ENCODE measurements at places on chromosomes 13 and 19. TPM values are rescaled to one million over a fixed set of nuclear protein-coding genes. Genes with fewer than 3 reads are reported as not detected.

- H3K4me1 ChIP-seq, result no peaks in the 10 kb centered on the region
- no peaks in the 10 kb centered on the region for H3K27me3 ChIP-seq
- H3K27ac ChIP-seq, result no peak overlapping the region
- no peak overlapping the region for H3K4me3 ChIP-seq
- H3K36me3 ChIP-seq, result no peaks in the 10 kb centered on the region
- DNase-seq, result no peak
Measured at GRCh38 chr13:72505376-72505775, 222.1 kb downstream of the MZT1 start.

DNA sequence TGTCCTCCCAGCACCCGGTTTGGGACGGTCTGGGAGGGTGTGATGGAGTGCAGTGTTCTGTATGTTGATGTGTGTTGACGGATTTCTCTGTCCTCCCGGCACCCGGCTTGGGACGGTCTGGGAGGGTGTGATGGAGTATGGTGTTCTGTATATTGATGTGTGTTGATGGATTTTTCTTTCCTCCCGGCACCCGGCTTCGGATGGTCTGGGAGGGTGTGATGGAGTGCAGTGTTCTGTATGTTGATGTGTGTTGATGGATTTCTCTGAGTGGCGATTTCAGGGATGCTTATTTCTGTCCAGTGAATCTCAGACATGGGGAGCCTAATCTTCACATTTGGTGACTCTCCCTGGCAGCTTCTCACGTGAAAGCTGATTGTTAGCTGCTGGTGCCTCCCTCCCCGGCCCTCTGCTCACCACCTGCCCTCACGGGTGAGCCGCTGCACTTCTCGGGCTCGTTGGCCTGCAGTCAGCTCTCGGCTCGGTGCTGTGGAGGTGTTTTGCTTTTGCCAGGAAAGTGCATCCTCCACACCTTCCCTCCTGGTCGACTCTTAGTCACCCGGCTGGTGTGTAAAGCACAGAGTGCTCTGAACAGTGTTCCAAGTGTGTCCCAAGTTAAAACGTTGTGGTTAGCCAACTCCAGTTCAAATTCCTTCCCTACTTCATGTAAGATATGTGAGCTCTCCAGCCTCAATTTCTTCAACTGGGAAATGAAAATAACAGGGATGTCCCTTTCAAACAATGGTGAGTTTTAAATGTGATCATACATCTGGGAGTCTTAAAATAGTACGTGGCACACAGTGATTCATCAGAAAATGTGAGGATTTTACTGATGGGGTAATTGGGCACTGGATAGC lies 54.6 kb downstream of the ATP11A start:
- no peaks in the 10 kb centered on the region for H3K36me3 ChIP-seq
- DNase-seq, result no peak
- no peaks in the 10 kb centered on the region for H3K27me3 ChIP-seq
- H3K4me1 ChIP-seq, result peaks cover 6% of the 10 kb centered on the region
- H3K4me3 ChIP-seq, result no peak overlapping the region

DNA sequence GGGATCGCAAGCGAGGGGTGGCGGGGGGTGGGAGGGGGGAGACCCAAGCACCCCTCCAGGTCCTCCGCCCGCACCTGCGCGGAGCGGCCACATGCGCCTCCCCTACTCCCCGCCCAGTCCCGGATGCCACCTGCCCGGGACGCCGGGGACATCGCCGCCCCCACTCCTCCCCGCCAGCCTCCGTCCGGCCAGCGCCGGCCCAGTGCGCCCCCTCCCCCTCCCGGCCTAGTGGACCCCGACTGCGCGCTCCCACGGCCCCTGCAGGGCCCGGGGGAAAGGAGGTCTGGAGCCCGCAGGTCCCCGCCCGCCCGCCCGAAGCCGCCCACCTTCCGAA lies 263 bp downstream of the RHPN2 start:
- no peak overlapping the region for H3K27ac ChIP-seq
- no peaks in the 10 kb centered on the region for H3K4me1 ChIP-seq
- peak overlapping the region; percentile 65 for H3K4me3 ChIP-seq
- H3K36me3 ChIP-seq, result no peaks in the 10 kb centered on the region
- DNase-seq, result peak; percentile 9

GRCh38 chr13:62014299-62014698 lies 598.6 kb upstream of the PCDH20 start:
- DNase-seq, result no peak
- no peaks in the 10 kb centered on the region for H3K4me1 ChIP-seq
- H3K27ac ChIP-seq, result no peak overlapping the region
- H3K36me3 ChIP-seq, result no peaks in the 10 kb centered on the region
- H3K27me3 ChIP-seq, result no peaks in the 10 kb centered on the region

GRCh38 chr13:49821216-49822009 lies 28.9 kb upstream of the KPNA3 start:
- DNase-seq, result no peak
- no peak overlapping the region for H3K27ac ChIP-seq
- no peak overlapping the region for H3K4me3 ChIP-seq

DNA sequence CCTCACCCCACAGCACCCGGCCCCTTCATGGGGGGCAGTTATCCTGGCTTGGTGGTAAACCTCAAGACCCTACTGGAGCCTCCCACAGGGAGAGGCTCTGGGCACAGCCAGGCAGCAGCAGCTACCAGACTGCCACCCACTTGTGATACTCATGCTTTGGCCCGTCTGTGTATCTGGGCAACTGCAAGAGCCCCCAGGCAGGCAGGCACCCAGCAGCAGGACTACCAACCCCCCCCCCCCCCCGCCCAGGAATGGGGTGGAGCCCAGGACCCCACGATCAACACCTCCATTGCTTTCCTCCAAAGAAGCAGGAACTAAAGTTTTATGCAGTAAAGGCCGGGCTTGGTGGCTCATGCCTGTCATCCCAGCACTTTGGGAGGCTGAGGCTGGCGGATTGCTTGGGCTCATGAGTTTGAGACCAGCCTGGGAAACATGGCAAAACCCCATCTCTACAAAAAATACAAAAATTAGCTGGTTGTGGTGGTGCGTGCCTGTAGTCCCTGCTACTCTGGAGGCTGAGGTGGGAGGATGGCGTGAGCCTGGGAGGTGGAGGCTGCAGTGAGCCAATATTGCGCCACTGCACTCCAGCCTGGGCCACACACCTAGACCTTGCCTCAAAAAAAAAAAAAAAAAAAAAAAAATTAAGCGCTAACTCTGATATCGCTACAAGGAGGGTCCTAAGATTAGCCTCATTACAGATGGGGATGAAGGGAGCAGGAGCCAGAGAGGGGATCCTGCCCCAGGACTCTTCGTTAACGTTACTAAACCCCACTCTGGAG lies 1.1 kb upstream of the LYL1 start:
- DNase-seq, result no peak
- H3K4me3 ChIP-seq, result peak overlapping the region; percentile 93
- no peak overlapping the region for H3K27ac ChIP-seq
- peaks cover 2% of the 10 kb centered on the region for H3K27me3 ChIP-seq
- peaks cover 17% of the 10 kb centered on the region for H3K4me1 ChIP-seq

DNA sequence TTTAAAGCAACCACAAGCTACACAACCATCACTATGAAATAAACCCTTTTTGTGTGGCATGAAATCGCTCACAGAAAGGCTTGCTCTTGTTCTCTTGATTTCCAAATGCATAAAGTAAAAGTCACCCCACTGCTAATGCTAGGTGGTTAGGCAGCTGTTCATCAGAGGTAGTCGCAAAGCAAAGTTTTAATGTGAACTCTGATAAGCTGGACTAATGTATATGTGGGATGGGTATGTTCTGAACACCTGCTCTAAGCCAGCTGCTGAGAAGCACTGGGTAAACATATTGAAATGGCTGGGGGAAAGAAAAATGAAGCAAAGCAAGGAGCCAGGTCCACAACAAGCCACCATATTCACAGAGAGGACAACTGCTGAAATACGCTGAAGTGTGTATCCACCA lies 142.3 kb downstream of the KLF12 start:
- no peak overlapping the region for H3K4me3 ChIP-seq
- peaks cover 14% of the 10 kb centered on the region for H3K4me1 ChIP-seq
- no peaks in the 10 kb centered on the region for H3K27me3 ChIP-seq
- H3K27ac ChIP-seq, result no peak overlapping the region
- peaks cover 12% of the 10 kb centered on the region for H3K36me3 ChIP-seq
- DNase-seq, result no peak

GRCh38 chr13:24083722-24084421 lies 76.6 kb upstream of the SPATA13 start:
- H3K27me3 ChIP-seq, result peaks cover 15% of the 10 kb centered on the region
- DNase-seq, result no peak
- no peaks in the 10 kb centered on the region for H3K36me3 ChIP-seq
- no peaks in the 10 kb centered on the region for H3K4me1 ChIP-seq

DNA sequence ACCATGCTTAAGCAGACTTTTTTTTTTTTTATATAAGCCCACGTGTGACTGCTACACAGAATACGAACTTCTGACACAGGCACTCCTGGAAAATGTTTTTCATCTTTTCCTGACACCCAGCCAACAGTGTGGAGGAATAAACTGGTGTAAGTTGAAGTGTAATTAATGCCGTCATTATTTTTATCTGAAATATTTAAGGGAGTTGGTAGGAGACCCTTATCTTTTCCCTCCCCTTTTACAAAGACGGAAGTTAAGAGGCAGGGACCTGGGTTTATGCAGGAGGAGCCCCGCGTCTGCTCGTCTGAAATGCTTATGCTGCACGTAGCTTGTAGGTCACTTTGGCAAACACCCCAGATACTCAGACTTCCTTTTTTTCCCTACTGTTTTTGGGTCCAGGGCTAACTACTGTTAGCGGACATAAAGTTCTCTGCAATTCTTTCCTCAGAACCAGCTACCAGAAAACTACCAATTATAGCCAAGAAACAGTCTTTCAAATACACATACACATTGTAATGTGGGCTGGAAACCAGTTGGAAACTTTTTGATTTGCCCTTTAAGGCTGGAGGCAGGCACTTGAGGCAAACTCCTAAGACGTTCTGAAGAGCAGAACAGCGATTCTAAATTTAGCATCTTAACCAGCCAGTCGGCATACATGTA lies 50.8 kb downstream of the EFNB2 start:
- no peak overlapping the region for H3K4me3 ChIP-seq
- DNase-seq, result no peak
- H3K27me3 ChIP-seq, result peaks cover 23% of the 10 kb centered on the region

DNA sequence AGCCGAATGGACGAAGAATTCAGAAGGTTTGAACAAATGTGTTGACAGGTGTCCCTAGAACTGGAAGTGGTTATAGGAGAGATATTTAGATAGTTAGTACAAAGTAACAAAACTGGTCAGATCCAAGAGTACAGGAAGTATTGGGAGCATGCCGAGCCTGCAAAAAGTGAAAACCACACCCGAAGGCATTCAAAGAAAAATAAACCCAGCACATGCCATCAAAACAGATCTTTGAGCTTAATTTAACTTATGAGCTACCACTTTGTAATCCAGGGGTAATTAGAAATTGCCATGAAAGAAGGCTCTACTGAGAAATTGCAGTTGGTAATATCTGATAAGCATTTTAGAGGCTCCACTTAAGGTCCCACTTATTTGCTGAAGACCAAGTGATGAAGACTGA lies 214.2 kb downstream of the DNAJC15 start:
- no peak overlapping the region for H3K27ac ChIP-seq
- no peaks in the 10 kb centered on the region for H3K4me1 ChIP-seq
- peaks cover 2% of the 10 kb centered on the region for H3K27me3 ChIP-seq
- no peak for DNase-seq
- H3K36me3 ChIP-seq, result no peaks in the 10 kb centered on the region

- no peak overlapping the region for H3K4me3 ChIP-seq
- H3K36me3 ChIP-seq, result no peaks in the 10 kb centered on the region
- H3K27ac ChIP-seq, result no peak overlapping the region
- H3K27me3 ChIP-seq, result no peaks in the 10 kb centered on the region
Measured at GRCh38 chr13:68872338-68872737, 1235.3 kb upstream of the ATXN8OS start.

DNA sequence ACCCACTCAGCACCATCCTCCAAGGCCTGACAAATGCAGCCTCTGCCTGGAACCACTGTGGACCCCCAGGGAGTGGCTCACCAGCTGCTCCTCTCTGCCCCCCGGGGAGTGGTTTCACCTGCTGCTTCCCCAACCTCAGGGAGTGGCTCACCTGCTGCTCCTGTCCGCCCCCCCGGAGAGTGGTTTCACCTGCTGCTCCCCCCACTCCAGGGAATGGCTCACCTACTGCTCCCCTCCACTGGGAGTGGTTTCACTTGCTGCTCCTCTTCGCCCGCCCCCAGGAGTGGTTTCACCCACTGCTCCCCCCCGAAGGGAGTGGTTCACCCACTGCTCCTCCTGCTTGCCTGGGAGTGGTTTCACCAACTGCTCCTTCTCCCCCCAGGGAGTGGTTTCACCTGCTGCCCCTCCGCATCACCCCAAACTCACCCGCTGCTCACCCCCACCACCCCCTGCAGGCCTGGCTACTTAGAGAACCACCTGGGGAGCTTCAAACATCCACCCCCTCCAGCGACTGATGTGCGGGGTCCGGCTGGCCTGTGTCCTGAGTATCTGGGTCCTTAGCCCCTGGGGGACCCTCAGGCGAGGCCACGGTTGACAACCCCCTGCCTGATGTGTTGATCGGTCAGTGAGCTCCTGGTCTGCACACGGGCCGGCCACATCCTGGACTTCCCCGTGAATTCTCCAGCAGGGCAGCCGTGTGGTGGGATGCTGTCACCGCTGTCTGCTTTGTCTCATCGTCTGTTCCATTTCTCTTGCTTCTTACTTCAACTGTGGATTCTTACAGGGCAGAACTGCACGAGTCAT lies 14.6 kb upstream of the TMEM255B start:
- H3K27ac ChIP-seq, result no peak overlapping the region
- H3K4me3 ChIP-seq, result no peak overlapping the region
- no peaks in the 10 kb centered on the region for H3K36me3 ChIP-seq
- peaks cover 10% of the 10 kb centered on the region for H3K27me3 ChIP-seq
- no peak for DNase-seq
- H3K4me1 ChIP-seq, result peaks cover 13% of the 10 kb centered on the region

DNA sequence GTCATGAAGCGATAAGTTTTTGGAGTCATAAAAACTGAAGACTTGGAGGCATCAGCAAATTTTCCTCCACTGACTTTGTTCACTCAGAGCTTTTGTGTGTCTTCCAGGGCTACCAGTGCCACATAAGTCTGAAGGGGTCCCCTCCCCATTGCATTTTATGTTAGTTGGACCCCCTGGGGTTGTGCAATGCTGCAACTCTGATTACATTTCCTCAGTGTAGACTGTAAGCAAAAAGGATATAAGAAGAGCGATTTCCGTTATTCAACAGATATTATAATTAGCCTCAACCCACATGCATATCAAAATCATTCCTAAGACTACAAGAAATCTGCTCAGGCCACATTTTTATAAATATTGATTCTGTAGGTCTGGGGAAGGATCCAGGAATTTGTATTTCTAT lies 324.0 kb downstream of the TDRD3 start:
- DNase-seq, result no peak
- H3K4me3 ChIP-seq, result no peak overlapping the region
- H3K27ac ChIP-seq, result no peak overlapping the region
- no peaks in the 10 kb centered on the region for H3K27me3 ChIP-seq
- H3K4me1 ChIP-seq, result no peaks in the 10 kb centered on the region

DNA sequence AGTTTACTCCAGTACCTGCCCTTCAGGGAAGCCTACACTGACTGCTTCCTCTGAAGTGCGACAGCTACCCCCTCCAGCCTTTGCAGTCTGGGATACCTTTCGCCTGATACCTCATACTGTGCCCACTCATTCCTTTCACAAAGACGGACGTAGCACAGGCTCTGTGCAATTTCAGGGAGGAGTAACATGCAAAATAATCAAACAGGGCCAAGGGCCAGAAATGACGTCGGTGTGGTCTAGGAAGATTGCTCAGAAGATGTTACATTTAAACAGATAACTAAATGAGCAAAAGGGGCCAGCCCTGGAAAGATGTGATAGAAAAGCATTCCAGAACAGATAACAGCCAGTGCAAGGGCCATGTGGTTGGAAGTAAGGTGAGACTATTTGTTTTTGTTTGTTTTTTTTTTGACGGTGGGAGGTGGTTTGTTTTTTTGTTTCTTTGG lies 6.6 kb upstream of the DDX39A start:
- no peak for DNase-seq
- H3K36me3 ChIP-seq, result no peaks in the 10 kb centered on the region
- no peak overlapping the region for H3K27ac ChIP-seq
- peaks cover 3% of the 10 kb centered on the region for H3K4me1 ChIP-seq
- peaks cover 10% of the 10 kb centered on the region for H3K27me3 ChIP-seq

LILRB5 gene
- not detected for total RNA-seq

All from activated T-helper 1 cell treated with anti-CD3 and anti-CD28 coated beads, Interleukin-12 subunit alpha, Interleukin-12 subunit beta, Interleukin-2, Interleukin-4 antibody, amounts not matched to agents 30 ng/mL and 10 ng/mL and 1 ng/mL, durations not matched to agents 14 hours and 24 hours and 36 hours (primary cell).